ENCODE measurements at places on chromosomes 7 and 10.

DNA sequence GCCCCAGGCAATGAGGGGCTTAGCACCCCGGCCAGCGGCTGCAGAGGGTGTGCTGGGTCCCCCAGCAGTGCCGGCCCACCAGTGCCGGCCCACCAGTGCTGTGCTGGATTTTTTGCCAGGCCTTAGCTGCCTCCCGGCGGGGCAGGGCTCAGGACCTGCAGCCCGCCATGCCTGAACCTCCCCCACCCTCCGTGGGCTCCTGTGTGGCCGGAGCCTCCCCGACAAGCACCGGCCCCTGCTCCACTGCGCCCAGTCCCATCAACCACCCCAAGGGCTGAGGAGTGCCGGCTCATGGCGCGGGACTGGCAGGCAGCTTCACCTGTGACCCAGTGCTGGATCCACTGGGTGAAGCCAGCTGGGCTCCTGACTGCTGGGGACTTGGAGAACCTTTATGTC, 3.5 kb upstream of the ACSL5 start:
- DNase-seq: no peak

DNA sequence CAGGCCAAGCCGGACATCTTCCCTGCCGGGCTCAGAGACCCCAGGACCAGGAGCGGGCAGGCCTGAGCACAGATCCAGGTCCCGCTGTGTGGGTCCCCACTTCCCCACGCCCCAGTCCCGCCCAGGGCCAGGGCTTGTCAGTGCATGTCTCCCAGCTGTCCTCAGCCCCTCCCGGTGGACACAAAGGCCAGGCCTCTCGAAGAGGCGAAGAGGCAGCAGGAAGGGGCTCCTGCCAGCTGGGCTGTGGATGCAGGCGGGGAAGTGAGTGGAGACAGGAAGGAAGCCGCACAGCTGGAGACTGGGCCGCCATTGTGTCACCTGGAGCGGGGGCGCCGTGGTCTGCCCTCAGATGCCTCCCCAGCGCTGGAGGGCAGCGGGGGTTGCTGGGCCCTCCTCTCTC, 4.8 kb downstream of the GRIFIN start:
- no peak for DNase-seq

DNA sequence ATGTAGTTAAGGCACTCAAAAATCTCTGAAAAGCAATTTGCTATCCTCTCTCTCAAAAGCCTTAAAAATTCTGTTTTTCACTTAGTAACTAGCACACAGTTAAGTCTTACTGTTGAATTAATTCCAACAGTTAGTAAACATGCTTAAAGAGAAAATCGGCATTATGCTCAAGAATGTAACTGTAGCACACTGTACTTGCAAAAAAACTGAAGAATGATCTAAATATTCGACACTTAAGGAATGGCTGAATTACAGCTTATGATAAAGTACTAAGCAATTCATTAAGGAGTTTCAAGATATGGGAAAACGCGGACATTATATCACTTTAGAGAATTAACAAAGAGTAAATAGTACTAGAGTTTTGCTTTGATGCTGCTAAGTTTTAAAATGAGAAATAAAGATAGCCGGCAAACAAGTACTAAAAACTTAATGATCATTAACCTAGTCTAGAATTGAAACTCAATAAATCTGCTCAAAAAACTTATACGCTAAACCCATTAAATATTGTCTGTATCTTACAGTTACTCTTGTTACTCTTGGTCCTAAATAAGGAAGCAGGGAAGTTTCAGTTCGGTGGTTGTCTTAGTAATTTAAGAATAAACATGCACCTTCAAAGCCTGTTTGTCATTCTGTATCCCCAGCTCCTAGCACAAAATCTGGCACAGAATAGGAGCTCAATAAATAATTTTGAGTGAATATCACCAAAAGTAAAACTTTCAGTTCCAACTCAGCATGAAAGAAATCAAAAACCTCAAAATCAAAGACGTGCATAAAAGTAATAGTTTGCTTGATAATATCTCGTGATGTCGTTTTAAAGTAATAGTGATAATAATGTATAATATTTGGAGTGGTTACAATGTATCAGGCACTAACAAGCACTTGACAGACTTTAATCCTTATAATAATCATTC, 1.2 kb downstream of the TRDMT1 start:
- no peak for DNase-seq

DNA sequence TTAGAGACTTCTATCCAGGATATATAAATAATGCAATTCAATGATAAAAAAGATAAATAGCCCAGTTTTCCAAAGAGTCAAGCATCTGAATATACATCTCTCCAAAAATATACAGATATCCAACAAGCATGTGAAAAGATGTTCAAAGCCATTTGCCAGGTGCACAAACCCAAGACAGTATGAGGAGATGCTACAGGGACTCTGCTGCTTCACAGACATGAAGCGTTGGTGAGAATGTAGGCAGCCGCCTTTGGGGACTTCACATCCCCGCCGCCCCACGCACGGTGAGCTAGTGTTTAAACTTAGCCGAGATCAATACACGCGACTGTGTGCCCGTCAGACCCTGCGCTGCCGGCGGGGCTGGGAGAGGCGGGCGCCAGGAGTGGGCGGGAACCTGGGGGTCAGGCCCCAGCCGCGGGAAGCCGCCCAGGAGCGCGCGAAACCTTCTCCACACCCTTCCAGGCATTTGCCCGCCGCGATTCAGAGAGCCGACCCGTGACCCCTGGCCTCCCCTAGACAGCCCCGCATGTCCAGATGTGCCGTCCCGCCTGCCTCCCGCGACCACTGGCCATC, 927 bp upstream of the ALOX5 start:
- no peak for DNase-seq

GRCh38 chr7:26704786-26705185, 159.6 kb downstream of the SKAP2 start:
- DNase-seq: no peak

GRCh38 chr7:43669286-43670081, 59.8 kb downstream of the COA1 start:
- peak; percentile 71 for DNase-seq

DNA sequence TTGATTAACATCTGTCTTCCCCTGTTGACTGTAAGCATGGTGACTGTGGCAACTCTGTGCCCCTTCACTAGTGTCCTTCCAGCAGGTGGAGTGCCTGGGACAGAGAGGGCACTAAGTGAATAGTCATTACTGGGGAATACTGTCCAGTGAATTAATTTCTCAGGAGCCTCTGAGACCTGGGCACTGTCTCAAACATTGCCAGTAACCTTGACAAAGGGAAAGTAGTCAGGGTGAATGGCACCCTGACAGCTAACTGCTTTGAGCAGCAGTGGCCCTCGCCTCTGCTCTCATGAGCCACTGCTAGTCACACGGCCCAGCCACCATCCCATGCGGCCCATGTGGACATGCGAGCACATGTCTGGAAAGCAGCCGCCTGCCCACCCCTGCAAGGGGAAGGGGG, 13.1 kb upstream of the GRB10 start:
- no peak for DNase-seq

DNA sequence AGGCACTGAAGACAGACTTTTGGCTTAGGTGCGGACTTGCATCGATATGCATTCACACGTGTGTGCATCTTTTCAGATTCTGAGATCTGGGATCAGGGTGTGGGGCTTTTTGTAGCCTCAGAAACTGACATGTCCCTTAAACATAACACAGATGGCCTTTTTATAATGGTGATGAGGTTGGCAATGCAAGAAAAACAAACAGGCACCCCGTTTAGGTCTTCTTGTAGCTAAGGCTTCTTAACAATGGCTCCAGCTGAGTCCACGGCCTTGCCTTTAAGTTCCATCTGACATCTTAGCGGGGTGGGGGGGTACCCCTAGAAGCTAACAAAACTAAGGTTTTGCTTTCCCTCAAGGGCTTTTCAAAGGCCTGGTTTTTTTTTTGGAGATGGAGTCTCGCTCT, 146.3 kb downstream of the PRPF18 start:
- DNase-seq: no peak

GRCh38 chr10:125273023-125273422, 112.7 kb upstream of the CTBP2 start:
- no peak for DNase-seq

GRCh38 chr7:148037044-148037443, 553.5 kb upstream of the C7orf33 start:
- DNase-seq: no peak

DNA sequence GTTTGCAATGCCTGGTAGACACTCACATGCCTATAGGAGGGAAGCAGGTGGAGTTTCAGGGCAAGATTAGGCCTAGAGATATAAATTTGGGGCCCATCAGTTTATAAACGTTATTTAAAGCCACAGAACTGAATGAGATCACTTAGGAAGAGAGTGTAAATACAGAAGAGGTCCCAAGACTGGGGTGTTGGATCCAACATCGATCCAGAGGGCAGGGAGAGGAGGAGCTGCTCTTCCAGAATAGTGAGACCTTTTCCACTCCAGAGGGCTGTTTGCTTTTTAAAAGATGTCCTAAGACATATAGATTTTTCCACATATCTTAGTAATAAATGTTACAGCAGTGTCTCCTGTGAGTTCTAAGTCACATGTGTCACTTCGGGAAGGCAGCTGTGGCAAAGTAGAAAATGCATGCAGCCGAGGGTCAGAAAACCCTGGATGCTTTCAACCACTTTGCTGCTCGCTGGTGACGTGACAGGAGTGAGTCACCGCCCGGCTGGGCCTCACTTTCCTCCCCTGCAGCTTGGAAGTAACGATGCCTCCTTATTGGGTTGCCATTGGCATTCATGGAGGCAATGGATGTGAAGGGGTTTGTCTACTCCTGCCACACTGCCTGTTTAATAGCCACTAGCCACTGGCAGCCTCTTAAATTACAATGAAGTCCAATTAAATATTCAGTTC, 95.4 kb downstream of the TRIL start:
- no peak for DNase-seq

GRCh38 chr7:140924019-140924820, 509 bp downstream of the BRAF start:
- DNase-seq: peak; percentile 71

GRCh38 chr10:60646966-60647796, 131.1 kb upstream of the CDK1 start:
- peak; percentile 42 for DNase-seq

GRCh38 chr10:86941991-86942421, 15.4 kb downstream of the MMRN2 start:
- DNase-seq: no peak

DNA sequence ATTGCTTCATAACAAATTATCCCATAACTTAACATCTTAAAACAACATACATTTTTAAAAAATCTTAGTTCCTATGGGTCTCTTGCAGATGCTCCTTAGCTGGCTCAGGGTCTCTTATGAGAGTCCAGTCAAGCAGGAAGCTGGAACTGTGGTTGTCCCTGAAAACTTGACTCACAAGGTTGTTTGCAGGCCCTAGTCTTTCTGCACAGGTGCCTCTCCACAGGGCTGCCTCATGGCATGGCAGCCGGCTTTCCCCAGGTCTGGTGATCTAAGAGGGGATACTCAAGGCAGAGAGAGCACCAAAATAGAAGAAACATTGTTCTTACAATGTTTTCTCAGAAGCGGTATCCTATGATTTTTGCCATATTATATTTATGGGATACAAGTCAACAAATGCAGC, 127.1 kb downstream of the CDK14 start:
- DNase-seq: no peak

GRCh38 chr10:124878457-124878739, 63.5 kb upstream of the ZRANB1 start:
- DNase-seq: no peak

- no peak for DNase-seq
These were observed 138.0 kb downstream of the DYNC1I1 start for GRCh38 chr7:95910341-95910740.

DNA sequence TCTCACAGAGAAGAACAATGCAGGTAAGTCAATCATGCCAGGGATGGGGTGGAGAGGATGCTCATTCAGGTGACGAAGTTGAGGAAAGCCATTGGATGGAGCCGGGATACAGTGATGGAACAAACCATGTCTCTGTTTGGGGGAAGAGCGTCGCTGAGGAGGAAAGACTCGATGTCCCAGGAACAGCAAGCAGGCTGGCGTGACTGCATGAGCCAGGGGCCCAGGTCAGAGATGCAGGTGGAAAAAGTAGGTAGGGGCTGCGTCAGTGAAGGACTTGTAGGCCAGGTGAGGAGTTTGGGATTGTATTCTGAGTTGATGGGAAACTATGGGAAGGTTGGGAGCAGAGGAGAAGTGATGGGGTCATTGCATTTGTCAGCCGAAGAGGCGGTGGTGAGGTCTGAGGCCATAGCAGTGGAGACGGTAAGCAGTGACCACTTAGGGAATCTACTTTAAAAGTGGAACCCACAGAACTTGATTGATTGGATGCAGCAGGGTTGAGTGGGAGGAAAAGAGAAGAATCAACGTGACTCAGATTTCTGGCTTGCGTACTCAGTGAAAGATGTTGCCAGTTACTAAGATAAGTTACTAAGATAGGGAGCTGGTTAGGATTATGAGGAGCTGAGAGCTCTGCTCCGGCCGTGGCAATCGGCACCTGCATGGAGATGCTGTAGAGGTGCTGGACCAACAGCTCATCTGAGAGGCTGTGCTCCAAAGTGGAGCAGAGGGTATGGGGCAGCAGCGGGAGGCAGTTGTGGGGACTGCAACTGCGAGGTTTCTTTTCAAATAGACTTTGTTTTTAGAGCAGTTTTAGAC, 12.5 kb upstream of the IL2RA start:
- no peak for DNase-seq

- no peak for DNase-seq
These were observed 24.1 kb upstream of the EPC1 start for GRCh38 chr10:32371101-32371500.

- DNase-seq: no peak
These were observed 64.0 kb downstream of the MAD1L1 start for GRCh38 chr7:2168615-2169311.

GRCh38 chr7:107917763-107918651, 27.0 kb downstream of the DLD start:
- no peak for DNase-seq

GRCh38 chr7:25392588-25393338, 164.5 kb upstream of the NPVF start:
- DNase-seq: no peak

DNA sequence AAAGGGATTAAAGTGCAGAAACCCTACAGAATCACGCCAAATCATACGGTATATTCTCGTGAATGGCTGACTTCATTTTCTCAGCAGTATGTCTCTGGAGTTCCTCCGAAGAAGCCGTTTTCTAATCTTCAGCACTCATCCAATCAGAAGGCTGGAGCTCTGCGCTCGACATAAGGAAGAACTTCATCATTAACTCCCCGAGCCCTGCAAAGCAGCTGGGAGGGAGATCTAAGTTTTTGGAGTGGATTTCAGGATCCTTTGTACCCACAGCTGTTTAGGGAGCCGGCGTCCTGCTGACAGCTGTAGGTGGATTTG, 40.7 kb upstream of the SDK1 start:
- DNase-seq: no peak

GRCh38 chr7:148442933-148443332, 147.6 kb upstream of the C7orf33 start:
- DNase-seq: no peak

GRCh38 chr10:121813211-121813815, 114.5 kb downstream of the ATE1 start:
- no peak for DNase-seq

DNA sequence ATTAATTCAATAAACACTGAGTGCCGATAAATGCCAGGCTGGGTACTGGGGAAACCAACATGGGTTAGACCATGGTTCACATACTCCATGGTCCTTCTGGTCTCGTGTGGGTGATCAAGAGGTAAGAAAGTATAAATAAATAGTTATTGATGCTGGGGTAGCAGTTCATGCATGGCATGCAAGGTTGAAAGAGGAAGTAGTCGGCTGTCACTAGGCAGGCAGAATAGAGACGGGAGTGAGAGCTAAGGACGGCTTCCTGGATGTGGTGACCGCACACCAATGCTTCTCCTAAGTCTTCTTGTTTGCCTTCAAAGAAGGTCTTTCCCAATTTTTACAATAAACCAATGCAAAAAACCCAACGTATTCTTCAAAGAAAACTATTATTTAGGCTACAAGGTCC, 208.6 kb downstream of the ADAM12 start:
- DNase-seq: no peak

Measured in effector CD4-positive, alpha-beta T cell (primary cell).